Activated CD4-positive, alpha-beta T cell treated with anti-CD3 and anti-CD28 coated beads for 1 hour (primary cell): ENCODE measurements at places on chromosomes 16 and 17.

- DNase-seq, result no peak
Observed at GRCh38 chr16:50275428-50276325, 9.3 kb downstream of the ADCY7 start.

DNA sequence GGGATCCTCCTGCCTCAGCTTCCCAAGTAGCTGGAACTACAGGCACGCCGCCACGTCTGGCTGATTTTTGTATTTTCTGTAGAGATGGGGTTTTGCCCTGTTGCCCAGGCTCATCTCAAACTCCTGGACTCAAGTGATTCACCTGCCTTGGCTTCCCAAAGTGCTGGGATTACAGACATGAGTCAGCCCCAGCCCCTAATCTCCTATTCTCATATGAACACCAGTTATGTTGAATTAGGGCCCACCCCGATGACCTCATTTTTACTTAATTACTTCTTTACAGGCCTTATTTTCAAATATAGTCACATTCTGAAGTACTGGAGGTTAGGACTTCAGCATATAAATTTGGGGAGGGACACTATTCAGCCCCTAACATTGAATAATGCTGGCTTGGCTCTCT lies 49.2 kb downstream of the ZNRF1 start:
- DNase-seq, result no peak

GRCh38 chr16:73337373-73338296 lies 289.7 kb upstream of the ZFHX3 start:
- no peak for DNase-seq

DNA sequence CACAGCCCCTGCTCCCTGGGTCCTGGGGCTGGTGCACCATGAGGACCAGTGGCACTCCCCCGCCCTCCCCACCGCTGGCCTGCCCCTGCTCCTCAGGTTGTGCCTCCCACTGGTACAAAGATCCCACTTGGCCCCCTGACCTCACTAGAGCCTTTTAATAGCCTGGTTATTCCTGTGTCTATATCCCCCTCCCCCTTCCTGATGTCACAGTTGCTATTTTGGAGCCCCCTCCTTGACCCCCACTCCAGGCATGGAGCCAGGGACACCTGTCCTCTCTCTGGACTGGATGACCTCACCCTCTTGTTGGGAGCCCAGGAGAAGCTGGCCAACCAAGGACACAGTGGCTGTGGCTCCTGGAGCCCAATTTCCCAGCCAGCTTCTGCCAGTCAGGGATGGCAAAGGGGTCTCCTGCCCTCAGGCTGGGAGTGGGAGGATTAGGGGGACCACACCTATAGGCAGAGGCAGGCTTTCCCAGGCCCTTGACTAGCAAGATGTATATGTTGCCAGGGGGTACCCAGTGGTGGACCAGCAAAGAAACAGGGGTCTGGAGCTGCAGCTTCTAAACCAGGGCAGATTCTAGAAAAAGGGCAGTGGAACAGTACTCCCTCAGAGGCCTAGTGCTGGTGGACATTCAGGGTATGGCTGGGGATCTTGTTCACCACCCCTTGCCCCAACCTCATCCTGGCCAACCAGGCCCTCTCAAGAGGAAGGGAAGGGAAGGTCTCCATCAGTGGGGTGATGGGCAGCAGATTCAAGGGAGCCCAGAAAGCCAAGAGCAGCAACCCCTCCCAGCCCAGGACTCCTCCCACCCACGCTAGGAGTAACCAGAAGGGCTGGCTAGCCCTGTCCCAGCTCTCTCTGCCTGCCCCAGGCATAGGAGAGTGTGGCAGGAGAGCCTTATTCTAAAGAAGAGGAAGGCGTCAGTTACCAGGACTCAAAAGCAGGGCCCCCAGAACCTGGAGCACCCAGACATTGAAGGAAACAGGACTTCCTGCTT lies 10.9 kb downstream of the HDAC5 start:
- no peak for DNase-seq

DNA sequence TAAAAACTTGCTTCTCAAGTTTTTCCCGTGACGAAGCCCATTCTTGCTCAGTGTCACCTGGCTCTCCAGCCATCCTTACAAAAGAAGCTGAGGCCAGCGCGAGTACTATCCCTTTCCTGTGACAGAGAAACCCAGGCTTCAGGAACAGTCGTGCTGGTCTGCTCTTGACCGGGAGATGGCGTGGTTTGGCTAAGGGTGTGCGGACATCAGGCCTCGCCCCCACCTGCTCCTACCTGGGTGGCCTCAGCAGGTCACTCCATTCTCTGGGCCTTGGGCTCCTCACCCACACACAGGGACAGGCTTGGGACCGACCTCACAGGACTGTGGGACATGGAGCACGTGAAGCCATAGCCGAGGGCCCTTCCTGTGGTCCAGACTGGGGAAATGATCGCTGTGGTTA lies 75.2 kb upstream of the CIBAR2 start:
- DNase-seq, result no peak
